Testis (tissue), 5 donors: ENCODE measurements at places on chromosomes 5 and 9. TPM values are rescaled to one million over a fixed set of nuclear protein-coding genes. Genes with fewer than 3 reads are reported as not detected.
A peak's percentile ranks its signal among the peaks of the same experiment; 100 is the strongest.

Gene GOLPH3
- 102 TPM for total RNA-seq

Gene PIP5KL1
- total RNA-seq, result 8.4 TPM

Gene ADRA1B
- total RNA-seq, result 0.93 TPM

Gene PLCXD3
- total RNA-seq, result 1.7 TPM

Gene IRX2
- 15.1 TPM for total RNA-seq

Gene ISL1
- 4.5 TPM for total RNA-seq

Gene SNCAIP
- total RNA-seq, result 12.7 TPM

Gene LCN1
- total RNA-seq, result not detected

Gene HTR1A
- 0.68 TPM for total RNA-seq

Gene MARCHF11
- 40.7 TPM for total RNA-seq

Gene MARVELD2
- 6.9 TPM for total RNA-seq

DNA sequence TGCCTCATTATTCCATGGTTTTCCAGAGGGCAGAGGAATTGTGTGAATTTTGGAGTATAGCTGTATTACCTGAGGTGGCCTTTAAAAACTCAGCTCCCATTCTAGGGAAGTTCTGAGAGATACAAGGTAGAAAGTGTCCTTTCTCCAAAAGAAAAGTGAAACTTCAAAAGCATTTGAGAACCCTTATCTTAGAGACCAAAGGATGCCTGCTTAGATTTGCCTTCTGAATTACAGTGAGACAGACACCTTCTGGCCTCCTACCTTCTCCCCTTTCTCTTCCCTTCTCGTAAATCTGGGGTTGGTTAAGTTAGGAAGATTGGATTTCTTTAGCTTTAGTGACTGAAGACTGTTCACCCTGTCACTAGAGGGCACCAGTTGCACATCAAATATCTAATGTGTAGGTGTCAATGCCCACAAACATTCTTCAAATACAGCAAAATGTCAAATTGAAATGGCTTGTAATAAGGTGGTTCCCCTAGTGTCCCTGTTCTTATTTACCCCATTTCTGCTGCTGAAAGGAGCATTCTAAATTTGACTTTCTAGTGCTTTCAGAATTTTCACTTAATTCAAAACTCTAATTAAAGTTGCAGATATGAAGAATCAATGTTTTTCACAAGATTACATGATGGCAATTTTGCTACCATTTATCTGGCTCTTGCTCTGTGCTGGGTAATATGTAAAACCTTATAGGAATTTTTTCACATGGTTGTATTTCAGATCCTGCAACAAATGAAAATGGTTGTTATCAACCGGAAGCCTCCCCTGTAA lies 46.7 kb downstream of the PRRC1 start:
- peak; percentile 77 for DNase-seq

GRCh38 chr5:106092455-106092854 lies 1578.3 kb downstream of the EFNA5 start:
- no peak for DNase-seq

- DNase-seq, result peak; percentile 39
Measured at GRCh38 chr5:152072091-152072490, 147.4 kb upstream of the GLRA1 start.

- no peak for DNase-seq
Measured at GRCh38 chr9:34119713-34120112, 6.8 kb downstream of the DCAF12 start.

DNA sequence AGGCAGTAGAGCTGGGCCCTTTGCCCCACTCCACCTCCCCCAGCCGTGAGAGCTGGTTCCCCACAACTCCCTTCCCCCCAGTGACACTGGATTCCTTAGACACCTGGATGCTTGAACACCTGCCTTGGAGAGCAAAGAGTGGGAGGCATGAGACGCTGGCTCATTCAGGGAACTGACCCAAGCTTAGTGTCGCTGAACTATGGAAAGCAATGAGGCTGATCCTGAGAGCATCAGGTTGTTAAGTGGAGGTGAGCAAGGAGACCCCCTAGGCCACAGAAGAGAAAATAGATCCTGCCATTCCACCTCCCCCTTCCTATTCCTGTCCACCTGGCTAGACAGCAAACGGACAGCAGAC lies 2.0 kb downstream of the CCL19 start:
- no peak for DNase-seq

GRCh38 chr5:25190521-25191000 lies 545.8 kb upstream of the CDH10 start:
- DNase-seq, result peak; percentile 43

GRCh38 chr5:151825445-151825844 lies 53.7 kb downstream of the G3BP1 start:
- peak; percentile 79 for DNase-seq

GRCh38 chr5:14439087-14439871 lies 142.3 kb upstream of the OTULINL start:
- no peak for DNase-seq

GRCh38 chr5:96120120-96120519 lies 158.5 kb upstream of the ELL2 start:
- DNase-seq, result no peak

DNA sequence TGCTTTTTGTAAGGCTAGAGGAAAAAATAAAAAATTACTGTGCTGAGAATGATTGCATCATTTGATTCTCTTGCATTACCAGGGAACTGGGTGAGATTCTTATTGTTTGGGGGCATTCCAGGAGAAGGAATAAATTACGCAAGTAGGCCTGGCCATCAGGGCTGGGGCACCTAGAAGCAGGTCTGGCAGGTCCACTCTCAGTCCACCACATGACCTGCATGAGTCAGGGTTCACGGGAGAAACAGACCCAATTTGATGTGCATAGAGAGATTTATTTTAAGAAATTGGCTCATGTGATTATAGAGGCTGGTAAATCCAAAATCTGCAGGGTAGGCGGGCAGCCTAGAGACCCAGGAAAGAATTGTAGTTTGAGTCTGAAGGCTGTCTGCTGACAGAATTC lies 59.6 kb downstream of the ZNF622 start:
- DNase-seq, result no peak

GRCh38 chr9:37936965-37937364 lies 33.0 kb upstream of the SLC25A51 start:
- DNase-seq, result no peak

- no peak for DNase-seq
Measured at GRCh38 chr5:122374110-122374509, 62.1 kb downstream of the SNCAIP start.

GRCh38 chr5:139458580-139459407 lies 3.7 kb downstream of the ECSCR start:
- no peak for DNase-seq

GRCh38 chr5:181186986-181187499 lies 18.0 kb downstream of the TRIM7 start:
- no peak for DNase-seq

GRCh38 chr5:76608833-76609232 lies 14.4 kb downstream of the F2RL2 start:
- DNase-seq, result no peak

DNA sequence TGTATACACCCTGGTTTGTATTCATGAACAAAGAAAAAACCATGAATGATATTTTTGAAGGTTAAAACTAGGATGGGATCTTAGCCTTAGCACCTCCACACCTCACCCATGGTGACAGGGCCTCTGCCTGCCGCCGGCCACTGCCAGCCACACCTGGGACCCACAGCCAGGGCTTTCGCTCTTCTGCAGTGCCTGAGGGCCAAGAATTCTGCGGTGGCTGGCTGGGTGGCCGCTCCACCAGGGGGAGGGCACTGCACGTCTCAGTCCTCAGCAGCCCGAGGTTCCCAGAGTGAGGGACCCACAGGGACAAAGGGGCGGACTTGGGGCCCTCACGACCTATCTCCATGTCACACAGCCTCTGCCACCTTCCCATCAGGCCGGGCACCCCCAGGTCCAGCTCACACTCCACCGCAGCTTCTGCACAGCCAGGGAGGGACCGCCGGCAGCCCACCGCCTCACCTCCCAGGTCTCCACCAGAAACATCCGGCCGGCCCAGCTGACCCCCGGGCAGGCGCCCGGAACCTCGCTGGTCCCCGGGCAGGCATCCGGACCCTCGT lies 6.9 kb downstream of the EXD3 start:
- DNase-seq, result no peak

DNA sequence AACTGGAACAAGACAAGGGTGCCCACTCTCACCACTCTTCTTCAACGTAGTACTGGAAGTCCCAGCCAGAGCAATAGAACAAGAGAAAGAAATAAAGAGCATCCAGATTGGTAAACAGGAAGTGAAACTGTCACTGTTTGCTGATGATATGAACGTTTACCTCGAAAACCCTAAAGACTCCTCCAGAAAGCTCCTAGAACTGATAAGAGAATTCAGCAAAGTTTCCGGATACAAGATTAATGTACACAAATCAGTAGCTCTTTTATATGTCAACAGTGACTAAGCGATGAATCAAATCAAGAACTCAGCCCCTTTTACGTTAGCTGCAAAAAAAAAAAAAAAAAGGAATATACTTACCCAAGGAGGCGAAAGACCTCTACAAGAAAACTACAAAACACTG lies 306.6 kb downstream of the PLK2 start:
- no peak for DNase-seq

GRCh38 chr5:158384535-158385481 lies 525.9 kb upstream of the CLINT1 start:
- DNase-seq, result no peak

- DNase-seq, result peak; percentile 49
Measured at GRCh38 chr5:14183187-14183939, 40.2 kb downstream of the TRIO start.

DNA sequence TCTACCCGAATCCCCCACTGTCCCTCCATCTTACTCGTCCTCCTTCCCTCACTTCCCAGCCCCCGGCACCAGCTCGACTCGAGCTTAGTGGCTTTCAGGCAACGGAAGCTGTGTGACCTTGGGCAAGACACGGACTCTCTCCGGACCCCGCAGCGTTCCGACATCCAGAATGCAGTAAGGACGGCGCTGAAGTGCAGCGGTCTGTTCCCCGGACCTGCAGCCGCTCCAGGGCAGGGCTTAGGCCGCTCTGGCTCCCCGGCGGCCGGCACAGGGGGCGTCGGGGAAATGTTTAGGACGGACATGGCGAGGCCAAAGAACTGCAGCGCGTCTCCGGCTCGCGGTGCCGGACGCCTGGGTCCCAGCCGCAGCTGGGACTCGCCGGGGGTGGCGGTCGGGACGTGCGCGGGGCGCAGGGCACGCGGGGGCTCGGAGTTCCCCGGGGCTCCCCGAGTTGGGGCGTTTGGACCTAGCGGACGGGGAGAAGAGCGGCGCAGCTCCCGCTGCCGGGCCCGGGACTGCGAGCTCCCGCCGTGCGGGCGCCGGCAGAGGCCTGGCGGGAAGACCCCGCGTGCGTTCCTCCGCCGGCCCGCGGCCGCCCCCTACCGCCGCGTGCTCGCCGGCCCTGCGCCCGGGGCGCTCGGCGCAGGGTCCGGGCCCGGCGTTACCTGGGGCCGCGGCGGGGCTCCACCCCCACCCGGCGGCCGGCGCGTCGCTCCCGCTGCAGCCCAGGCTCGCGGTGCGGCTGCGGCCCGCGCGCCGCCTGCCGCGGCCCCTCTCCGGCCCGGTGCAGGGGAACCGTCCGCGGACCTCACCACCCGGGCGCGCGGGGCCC lies 5.6 kb upstream of the RNF44 start:
- DNase-seq, result peak; percentile 41

DNA sequence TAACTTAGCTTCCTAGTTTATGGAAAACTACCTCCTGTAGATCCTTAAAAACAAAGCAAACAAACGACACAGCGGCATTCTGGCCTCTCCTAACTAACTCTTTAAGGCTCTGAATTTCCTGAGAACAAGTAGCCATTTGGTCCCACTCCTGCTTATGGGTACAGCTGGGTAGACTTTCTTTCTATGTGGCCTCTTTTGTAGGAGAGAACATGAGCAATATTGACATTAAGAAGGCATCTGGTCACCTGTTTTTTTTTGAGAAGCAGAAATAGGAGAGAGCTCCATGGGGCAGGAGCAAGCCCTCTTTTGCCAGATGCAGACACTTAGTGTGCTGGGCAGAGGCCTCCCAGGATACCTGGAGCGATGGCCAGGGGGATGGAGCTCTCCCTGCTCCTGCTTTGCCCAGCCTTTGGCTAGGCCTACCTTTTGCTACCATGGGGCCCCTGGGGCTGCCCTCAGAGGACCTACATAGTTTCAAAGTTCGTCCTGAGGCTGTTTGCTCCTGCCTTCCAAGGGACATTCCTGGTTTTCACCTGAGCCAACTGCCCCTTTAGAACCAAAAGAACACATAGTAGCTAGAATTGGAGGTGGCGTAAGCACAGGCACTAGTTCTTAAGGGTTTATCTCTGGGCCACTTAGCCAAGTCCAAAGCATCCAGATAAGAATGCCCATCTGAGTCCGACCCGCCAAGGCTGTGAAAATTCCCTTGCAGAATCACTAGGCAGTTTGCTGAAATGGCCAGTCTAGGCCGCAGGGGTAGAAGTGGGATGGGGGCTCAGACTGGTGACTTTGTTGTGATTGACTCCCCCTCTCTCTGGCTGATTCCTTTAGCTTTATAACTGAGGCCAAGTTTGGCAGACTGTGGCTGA lies 2.4 kb upstream of the STC2 start:
- no peak for DNase-seq

- no peak for DNase-seq
Measured at GRCh38 chr5:170693701-170694100, 89.8 kb upstream of the GABRP start.

- DNase-seq, result no peak
Measured at GRCh38 chr5:131406975-131407638, 143.3 kb downstream of the CDC42SE2 start.

GRCh38 chr5:146860213-146860893 lies 18.2 kb downstream of the PPP2R2B start:
- no peak for DNase-seq

- no peak for DNase-seq
Measured at GRCh38 chr5:55600086-55600485, 65.3 kb upstream of the PLPP1 start.

- no peak for DNase-seq
Measured at GRCh38 chr9:130881516-130881915, 15.1 kb downstream of the QRFP start.

- DNase-seq, result no peak
Measured at GRCh38 chr9:135555203-135555602, 6.4 kb upstream of the PAEP start.

- peak; percentile 93 for DNase-seq
Measured at GRCh38 chr5:111158105-111158744, 66.0 kb upstream of the CAMK4 start.

DNA sequence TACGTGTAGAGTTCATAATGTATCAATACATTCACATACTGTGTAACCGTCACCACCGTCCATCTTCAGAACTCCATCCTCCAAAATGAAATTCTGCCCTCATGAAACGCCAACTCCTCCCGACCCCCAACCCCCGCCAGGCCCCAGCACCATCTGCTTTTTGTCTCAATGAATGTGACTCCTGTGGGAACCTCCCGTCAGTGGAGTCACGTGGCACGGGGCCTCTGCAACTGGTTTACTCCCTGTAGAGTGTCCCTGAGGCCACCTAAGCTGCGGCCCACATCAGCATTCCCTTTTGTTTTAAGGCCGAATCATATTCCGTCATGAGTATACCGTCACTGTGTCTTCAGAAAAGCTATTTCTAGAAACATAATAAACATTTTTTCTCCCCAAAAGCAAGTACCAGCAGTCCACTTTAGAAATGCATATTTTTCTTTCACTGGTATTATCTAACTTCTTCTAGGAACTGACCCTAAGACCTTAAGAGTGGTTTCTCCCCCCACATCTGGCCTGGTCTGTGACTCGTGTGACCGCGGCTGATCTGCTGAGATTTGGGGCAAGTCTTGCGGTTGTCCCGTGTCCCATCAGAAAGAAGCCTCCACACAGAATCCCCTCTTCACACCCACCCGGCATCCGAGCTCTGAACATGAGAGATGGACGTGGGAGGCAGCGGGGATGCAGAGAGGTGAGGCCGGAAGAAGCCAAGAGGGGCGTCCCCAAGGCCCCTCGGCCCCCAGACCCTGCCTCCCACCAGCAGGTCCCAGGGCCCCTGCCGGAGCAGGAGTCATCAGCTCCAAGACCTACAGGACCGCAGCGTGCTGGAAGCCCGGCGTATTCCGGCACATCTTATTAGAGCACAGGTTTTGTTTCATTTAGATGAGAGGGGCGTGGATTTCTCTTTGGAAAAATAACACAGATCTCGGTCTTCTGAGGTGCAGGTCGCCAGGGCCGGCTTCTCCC lies 38.3 kb downstream of the SLC6A3 start:
- no peak for DNase-seq
